ENCODE measurements at places on chromosomes 11 and 22.
A peak's percentile ranks its signal among the peaks of the same experiment; 100 is the strongest.

DNA sequence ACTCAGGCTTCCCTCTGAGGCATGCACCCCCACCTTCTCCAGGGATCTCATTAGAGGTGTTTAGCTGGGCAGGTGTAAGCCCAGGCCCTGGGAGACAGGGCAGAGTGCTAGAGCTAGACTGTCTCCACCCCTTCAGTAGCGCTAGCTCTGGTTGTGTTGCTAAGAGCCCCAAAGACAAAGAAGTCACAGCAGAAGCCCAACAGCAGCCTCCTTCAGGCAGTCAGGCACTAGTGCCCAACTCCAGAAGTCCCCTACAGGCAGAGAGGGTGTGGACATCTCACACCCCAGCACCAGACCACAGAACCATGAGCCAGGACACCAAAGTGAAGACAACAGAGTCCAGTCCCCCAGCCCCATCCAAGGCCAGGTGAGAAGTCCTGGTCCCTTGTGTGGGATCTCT is at the start of gene CNGA4:
CNGA4 (plus strand) TSS at position 188 of the 400 bp plus-strand sequence; CDS start at position 306, 118 bp downstream.
- DNase-seq = no peak

DNA sequence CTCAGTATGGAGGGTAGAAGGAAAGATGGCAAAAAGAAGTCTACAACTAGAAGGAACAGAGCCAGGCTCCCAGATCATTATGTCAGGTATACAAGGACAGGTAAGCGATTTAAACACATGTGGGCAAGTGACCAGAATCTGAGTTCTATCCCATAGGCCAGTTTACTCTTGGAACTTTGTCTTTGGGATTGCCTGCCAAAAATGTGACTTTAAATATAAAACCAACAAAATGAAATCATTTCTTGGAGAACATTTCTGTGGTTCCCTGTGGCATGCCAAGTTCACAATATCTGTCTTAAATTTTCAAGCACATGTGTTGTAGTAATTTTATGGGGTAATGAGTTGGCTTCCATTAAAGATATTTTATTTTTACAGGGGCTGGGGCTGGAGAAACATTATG is 141.0 kb downstream of the SLC17A6 start:
- no peak for DNase-seq

DNA sequence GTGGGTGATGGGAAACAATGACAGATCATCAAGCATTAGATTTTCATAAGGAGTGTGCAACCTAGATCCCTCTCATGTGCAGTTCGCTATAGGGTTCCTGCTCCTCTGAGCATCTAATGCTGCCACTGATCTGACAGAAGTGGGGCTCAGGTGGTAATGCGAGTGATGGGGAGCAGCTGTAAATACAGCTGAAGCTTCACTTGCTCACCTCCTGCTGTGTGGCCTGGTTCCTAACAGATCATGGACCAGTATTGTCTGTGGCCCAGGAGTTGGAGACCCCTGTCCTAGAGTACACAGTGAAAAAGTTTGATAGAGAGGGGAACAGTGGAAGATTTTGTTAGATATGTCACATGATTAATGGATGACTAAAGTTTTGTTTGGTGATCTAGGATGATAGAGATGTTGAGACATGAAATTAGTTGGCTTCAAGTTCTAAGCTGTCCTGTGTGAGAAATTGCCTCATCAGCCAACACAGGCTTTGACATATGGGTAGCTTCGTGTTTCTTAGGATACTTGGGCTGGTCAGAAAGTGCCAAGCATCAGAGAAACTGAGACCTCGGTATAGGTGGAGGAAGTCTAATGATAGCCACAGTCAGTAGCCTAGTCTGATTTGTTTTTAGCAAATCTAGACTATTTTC is 47.4 kb downstream of the ARHGEF12 start:
- no peak for DNase-seq

- DNase-seq = no peak
These were observed 154.4 kb downstream of the BBOX1 start for GRCh38 chr11:27194976-27195375.

- DNase-seq = no peak
These were observed 128.5 kb downstream of the CWF19L2 start for GRCh38 chr11:107329164-107329563.

- DNase-seq = no peak
These were observed 15.1 kb downstream of the SPTBN2 start for GRCh38 chr11:66713746-66714480.

DNA sequence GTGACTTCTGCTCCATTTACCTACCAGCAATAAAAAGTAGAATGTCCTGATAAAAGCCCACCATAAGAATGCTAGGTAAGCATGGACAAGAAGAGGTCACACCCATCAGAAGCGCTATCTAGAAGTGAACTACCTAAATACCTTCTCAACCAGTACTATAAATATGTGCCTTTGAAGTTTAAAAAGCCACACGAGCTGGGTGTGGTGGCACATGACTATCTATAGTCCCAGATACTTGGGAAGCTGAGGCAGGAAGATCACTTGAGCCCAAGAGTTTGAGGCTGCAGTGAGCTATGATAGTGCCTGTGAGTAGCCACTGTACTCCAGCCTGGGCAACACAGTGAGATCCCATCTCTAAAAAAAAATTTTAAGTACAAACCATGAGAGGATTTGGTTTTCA is 66.7 kb downstream of the PACSIN2 start:
- DNase-seq = no peak

DNA sequence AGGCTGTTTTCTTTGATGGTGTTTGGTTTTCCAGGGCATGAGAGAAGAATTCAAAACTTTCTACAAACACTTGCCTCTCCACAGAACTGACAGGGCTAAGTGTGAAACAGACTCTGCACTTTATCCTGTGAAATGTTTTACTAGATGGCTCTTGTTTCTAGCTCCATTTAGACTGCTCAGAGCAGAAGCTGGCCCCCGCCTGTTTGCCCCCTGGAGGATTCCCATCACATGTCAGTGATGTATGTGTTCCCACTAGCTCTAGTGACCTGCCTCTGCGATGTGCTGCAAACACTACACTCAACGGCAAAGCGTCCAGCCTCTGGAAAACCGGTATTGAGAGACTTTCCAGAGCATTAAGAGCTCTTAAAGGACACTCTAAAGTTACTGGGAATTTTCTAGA is 41.4 kb upstream of the PCF11 start:
- no peak for DNase-seq

GRCh38 chr22:16965083-16965482 is 42.9 kb downstream of the GAB4 start:
- DNase-seq = no peak

- no peak for DNase-seq
These were observed 3.0 kb upstream of the SCUBE2 start for GRCh38 chr11:9094420-9094819.

DNA sequence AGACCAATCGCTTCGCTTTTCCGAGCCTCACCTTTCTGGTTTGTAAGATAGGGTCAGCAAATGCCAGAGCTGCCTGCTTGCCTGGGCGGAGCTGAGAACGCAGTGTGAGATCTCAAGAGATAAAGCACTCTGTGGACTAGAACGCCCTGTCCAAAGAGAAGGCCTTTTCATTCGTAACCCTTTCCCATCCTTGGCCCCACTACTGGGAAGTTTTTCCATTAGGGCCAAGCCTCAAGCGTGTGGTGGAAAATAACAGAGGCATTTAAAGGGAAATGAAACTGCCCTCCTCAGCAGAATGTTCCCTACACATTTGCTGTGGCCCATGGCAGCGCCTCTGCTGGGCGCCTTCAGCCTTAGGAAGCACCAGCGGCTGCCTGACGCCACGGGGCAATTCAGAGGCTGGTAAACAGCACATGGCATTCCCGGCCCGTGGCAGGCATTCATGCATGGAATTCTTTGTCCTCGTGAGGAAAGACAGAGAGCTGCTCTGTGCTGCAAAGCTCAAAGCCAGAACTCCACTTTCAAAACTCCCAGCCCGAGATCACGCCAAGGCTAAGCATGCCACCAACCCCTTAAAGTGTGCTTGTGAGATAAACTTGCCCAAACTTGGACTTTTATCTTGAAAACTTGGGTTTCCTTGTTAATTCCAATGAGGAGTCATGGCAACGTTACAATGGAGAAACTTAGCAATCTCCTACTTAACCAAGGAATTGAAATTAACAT is 38.1 kb downstream of the AHNAK start:
- DNase-seq = no peak

GRCh38 chr11:96026310-96026709 is 102.4 kb upstream of the MTMR2 start:
- DNase-seq = no peak

DNA sequence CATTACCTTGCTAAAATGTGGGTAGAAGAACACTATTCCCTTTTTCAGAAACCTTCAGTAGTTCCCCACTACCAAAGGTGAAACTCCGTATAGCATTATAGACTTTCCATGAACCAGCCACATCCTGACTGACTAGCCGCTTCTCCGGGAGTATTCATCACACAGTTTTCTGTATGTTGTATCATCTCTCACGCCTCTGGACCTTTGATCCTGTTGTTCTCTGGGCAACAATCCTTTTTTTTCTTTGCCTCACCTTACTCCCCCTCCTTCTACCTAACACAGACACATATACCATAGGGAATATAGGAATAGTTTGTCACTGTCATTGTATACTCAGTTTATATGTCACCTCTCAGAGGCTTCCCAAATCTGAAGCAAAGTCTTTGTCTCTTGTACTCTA is 20.8 kb downstream of the ZC3H12C start:
- no peak for DNase-seq

DNA sequence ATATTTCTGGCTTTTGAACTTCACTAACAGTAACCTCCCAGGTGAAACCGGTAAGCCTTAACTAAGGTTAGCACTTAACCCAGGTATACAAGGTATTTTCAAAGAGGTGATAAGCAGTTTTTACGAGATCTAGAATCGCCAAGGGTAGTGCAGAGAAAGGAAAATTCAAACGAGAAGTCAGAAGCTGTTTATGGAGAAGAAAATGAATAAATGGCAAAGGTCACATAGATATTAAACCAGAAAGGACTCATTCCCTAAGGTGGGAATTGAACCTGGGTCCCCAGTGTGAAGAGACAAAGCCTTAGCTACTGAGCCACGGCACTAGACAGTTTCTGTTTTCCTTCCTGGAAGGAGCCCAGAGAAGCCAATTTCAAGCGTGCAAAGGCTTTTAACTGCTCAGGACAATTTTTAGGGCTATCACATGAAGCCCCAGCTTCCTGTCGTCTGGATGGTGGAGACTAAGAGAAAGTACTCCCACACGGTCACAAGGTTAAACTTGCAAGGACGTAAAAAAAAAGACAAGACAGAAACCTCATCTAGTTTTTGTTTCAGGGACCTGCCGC is 5.7 kb upstream of the C1QTNF6 start:
- peak; percentile 53 for DNase-seq

DNA sequence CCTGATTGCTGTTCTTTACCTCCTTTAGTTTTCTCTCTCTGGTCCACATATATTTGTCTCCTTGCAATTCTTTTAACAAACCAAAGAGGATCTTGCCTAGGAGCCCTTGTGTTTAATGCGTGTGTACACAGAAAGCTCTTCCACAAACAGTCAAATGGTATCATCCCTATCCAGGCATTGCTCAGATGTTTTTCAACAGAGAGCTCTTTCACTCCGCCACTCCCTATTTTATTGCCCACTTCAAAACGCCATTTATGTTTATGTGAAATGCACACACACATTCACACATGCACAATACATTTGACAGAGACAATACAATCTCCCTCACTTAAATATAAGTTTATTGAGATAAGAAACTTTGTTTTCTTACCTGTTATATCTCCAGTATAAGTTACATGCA is 4.7 kb downstream of the OR5AP2 start:
- no peak for DNase-seq

- no peak for DNase-seq
These were observed 364.2 kb downstream of the TENM4 start for GRCh38 chr11:79076526-79077115.

DNA sequence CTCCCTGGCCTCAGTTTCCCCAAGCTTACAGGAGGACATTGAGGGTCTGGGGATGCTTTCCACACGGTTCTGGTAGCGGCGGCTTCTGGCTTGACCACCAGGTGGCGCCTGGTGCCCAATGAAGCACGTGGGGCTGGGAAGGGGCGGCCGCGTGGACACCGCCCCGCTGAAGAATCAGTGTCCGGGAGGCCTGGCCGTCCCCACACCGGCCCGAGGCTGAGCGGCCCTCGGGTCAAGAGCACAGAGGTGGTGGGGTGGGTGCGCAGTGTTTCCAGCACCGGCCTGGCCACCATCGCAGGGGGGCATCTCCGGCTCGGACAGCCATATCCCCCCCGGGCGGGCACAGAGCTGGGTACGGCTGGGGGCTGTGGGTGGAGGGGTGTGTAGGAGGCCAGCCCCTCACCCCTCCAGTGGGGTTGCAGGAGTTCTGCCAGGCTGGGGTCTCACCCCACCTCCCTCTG is 27.8 kb upstream of the PPARA start:
- DNase-seq = peak; percentile 59

GRCh38 chr22:19674929-19675253 is 39.4 kb upstream of the SEPTIN5 start:
- DNase-seq = no peak

GRCh38 chr11:14420223-14420622 is 61.2 kb upstream of the RRAS2 start:
- DNase-seq = no peak
